NCI-H1436 treated with DMSO at 0.1 percent for 48 hours (cell line): ENCODE measurements at places on chromosomes 4 and X.

DNA sequence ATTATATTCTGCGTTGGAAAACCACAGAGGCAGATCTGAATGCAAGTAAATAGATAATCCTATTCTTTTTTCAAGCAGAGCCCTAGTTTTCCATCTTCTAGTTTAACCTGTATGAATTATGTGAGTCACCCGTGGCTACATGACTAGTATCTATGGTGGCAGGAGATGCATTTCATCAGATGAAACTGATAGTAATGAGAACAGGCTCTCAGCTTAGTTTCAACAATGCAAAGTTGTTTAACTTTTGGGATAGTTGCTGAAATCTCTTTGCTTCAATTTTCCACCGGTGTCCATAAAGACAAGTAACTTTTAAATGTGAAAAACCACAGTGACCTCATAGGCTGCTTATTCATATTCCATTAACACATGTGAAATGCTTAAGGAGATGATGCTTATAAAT, 1317.4 kb upstream of the TENM3 start:
- no peak for DNase-seq

- DNase-seq = no peak
Observed at GRCh38 chrX:42149765-42150164, 226.4 kb upstream of the CASK start.

- DNase-seq = no peak
Observed at GRCh38 chr4:33536898-33537297, 2707.4 kb downstream of the ARAP2 start.

DNA sequence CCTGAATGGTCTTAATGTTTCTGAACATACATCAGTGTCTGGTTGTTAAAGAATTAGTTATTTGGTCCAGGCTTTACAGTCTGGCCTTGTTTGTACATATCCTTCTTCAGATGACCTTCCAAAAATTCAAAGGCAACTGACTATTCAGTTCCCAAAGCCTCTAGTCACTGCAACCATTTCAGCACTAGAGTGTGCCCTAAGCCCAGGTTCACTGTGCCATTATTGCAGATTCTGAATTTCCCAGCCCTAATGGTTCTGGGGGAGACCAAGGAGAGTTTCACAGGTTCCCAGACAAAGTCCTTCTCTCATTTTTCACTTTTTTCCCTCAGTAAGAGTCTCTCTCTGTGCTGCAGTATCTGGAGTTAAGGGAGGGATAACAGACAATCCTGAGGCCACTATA, 235.8 kb downstream of the TRAM1L1 start:
- DNase-seq = no peak

DNA sequence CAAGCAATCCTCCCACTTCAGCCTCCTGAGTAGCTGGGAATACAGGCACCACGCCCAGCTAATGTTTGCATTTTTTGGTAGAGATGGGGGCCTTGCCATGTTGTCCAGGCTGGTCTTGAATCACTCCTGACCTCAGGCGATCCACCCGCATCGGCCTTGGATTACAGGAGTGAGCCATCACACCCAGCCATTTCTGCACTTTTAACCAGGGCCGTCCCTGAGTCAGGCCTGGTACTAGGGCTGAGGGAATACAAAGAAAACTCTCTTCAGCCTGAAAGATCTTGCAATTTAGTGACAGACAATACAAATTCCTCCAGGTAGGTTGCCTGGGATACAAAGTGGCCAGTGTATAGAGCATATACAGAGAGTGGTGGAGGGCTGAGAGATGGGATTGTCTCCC, 65.8 kb downstream of the BCOR start:
- DNase-seq = no peak

- DNase-seq = no peak
Observed at GRCh38 chr4:19399001-19399400, 852.7 kb upstream of the SLIT2 start.

GRCh38 chr4:124633285-124633941, 79.1 kb downstream of the ANKRD50 start:
- no peak for DNase-seq

GRCh38 chr4:55468724-55469123, 73.0 kb downstream of the TMEM165 start:
- DNase-seq = no peak

DNA sequence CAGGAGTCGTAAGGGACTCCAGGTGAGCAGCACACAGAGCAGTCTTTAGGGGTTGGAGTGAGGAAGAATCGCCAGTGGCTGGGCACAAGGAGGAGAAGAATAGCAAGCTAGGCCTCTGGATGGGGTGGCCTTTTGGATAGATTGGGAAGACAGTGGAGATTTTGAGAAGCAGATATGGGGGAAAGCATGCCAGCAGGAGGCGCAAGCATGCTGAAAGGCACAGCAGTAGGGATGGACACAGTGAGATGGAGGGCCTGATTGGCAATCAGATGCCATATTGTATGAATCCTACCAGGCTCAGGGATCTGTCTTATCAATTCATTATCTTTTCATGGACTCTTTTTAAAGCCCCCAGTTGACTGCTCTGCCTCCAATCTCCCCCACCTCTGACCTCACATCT, 60.4 kb upstream of the MAGEA4 start:
- no peak for DNase-seq

DNA sequence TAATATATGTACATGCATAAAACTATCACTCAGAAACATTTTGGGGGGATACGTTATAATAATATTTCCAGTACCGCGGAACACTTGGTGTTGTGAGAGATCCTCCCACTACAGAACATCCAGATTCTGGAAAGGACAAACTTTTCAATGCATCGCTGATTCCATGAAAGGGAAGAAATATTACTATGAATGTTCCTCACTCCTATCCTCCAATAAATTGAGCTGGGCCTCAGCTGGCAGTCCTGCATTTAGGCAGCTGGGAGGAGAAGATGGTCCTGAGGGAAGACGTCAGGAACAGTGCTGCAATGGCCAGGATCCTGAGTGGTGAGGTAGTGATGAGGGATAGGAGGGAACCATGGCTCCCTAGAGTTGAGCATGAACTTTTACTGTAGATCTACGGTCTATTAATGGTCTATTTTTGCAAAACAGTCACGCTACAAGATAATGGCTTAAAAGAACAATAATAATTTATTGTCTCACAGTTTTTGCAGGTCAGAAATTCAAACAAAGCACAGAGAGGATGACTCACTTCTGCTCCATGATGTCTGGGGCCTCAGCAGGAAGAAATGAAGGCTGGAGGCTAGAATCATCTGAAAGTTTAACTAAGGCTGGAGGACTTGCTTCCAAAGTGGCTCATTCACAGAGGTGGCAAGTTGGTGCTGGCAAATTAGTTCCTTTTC, 538.1 kb downstream of the STIM2 start:
- no peak for DNase-seq

DNA sequence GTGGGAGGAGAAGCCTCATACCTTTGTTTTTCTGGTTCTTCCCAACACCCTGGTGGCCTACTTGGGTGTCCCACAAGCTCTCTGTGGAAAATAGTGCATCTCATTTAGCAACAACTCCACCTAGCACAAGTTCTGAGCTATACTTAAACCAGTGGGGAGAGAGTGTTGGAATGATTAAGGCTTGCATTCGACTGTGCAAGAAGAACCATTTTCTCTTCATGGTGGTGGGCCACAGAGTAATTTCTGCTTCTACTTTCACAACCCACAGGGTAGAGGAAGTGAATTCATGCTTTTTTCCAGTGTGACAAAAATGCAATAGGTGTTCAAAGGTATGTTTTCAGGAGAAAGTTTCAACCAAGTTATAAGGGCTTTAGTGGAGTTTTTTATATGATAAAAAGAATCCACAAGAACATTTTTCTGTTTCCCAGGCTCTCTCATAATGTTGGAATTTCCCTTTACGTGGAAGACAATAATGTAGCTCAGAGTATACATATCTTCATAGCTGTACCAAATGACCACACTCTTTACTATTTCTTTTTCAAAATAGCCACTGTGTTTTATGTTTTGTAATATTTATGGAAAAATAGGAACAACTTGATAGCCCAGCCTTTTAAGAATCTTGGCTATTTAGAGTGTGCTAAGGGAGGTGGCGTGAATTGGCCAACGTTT, 80.3 kb upstream of the HHIP start:
- DNase-seq = no peak

DNA sequence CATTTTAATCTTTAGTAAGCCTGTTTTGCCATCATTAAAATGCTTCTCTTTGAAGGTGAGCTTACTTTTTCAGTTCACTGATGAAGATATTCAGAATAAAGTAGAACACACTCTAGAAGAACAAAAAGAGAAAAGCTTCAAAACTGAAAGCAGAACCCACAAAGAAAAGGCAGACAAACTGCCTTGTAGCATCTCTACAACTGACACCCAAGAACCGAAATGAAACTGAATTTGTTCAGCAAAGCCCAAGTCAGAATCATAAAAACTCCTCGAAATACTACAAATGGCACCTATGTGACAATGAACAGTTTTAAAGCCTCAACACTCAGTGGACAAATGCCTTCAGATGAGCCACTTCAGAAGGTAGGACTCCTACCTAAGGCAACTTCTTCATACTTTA, 83.6 kb downstream of the MAML3 start:
- no peak for DNase-seq

- DNase-seq = no peak
Observed at GRCh38 chr4:121977251-121978171, 25.7 kb upstream of the TRPC3 start.

GRCh38 chr4:140568507-140569306, at the start of gene UCP1:
TSS of gene UCP1 (minus strand) at chr4:140568961. CDS start at chr4:140568729, 232 bp downstream.
- no peak for DNase-seq

DNA sequence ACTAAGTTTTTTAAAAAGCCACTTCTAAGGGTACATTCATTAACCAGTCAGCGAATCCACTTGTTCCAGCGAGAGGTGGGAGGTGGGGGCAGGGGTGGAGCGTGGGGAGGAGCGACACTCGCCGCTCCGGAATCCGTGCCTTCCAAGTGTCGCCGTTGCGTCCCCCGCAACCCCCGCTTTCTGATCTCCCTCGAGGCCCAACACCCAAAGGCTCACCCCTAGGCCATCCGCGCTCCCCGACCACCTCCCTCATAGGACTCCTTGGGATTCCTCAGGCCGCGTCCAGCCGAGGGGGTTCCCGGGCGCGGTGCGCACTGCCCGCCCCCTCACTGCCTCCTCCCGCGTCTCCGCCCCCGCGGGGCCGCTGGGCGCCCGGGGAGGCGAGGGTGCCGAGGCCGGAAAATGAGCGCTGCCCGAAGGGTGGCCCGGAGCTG, 108.1 kb upstream of the STOX2 start:
- no peak for DNase-seq

GRCh38 chr4:3074846-3075651, 568 bp downstream of the HTT start:
- no peak for DNase-seq

GRCh38 chr4:8610858-8611616, 18.5 kb downstream of the CPZ start:
- no peak for DNase-seq

GRCh38 chr4:94457692-94458106, 6.0 kb downstream of the PDLIM5 start:
- DNase-seq = no peak

DNA sequence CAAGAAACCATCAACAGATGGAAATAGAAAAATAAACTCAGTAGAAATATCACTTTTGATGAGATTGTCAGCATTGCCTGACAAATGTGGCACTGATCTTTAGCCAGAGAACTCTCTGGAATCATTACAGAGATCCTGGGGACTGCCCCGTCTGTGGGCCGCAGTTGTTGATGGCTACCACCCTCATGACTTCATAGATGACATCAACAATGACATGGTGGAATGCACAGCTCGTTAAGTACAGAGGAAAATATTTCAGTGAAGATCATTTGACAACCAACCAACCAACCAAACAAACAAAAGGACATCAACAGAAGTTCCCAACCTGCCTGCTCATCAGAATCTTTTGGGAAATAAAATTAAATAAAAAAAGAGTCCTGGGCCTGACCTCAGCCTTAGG, 132.6 kb downstream of the UCHL1 start:
- DNase-seq = no peak

GRCh38 chrX:6885909-6886308, 261.6 kb upstream of the STS start:
- DNase-seq = no peak

DNA sequence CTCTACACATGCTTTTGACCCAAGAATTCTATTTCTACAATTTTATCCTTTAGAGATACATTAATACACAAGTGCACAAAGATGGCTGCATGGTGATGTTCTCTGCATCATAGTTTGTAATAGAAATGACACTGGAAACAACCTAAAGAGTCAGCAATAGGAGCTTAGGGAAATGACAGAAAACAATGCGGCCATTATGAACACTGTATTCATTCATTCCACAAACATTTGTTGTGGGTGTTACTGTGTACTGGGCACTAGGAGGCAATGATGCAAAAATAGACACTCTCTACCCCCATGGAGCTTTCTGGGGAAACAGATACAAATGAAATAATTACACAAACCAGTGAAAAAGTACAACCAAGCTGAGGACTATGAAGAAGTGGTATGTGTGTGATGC, 32.0 kb downstream of the IDS start:
- no peak for DNase-seq

- no peak for DNase-seq
Observed at GRCh38 chrX:11641349-11642065, 24.2 kb downstream of the ARHGAP6 start.

- no peak for DNase-seq
Observed at GRCh38 chr4:98610926-98611676, 47.3 kb downstream of the TSPAN5 start.

- DNase-seq = no peak
Observed at GRCh38 chr4:80101071-80101791, 28.2 kb upstream of the ANTXR2 start.

GRCh38 chrX:81257817-81258216, 55.9 kb downstream of the SH3BGRL start:
- DNase-seq = no peak

GRCh38 chr4:126445596-126445995, 1130.8 kb downstream of the FAT4 start:
- no peak for DNase-seq

DNA sequence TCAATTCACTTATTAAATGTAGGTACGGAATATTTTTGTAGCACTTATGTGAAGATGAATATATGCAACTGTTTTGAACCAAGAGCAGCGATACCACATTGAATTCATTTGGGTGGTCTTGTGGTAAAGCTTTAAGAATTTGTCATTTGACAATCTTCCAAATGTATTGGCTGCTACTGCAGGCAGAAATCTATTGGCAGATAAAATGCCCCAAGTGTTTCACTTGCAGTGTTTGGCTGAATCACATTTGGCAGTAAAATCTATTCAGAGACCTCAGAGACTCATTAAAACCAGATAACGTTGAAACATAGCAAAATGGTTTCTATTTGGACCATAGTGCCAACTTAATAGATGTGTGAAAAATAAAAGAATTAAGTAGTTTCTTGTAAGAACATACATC, 303.4 kb downstream of the FGF13 start:
- no peak for DNase-seq

DNA sequence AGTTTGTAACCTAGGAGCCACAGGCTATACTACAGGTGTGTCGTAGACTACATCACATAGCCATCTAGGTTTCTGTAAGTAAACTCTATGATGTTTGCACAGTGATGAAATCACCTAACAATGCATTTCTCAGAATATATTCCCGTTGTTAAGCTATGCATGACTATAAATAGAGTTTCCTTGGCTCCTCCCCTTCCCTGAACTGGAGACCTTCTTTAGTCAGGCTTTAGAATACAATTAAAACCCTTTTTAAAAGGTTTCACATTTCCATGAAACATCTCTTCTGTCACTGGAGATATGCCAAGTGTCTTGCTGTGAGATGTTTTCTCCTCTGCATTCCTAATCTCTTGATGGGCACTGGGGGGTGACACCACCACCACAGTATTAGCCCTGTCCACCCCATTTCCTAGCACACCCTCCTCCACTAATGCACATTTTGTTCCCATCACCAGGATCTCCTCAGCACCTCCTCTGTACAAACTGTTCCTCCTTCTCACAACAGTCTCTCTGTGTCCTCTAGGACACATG, 334.6 kb upstream of the CPEB2 start:
- DNase-seq = no peak
